ENCODE measurements at places on chromosomes 5 and 9.

DNA sequence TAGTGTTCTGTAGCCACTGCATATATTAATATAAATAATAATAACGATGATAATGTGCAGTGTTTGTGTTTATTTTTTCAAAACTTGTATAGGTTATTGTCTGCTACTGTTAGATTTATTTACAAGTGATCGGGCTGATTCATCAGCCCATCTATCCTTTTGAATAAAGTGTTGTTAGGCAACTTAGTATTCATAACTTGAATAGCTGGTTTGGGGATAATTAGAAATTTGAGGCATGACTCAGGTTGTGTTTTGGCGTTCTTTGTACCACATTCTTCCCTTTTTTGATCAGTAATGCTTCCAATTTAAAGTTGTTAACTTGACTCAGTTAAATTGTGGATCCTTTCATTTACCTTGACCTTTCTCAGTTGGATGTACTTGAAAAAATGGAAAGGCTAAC, 69.7 kb downstream of the FOCAD start:
- no peak for DNase-seq

GRCh38 chr5:88707216-88707965, 175.6 kb downstream of the MEF2C start:
- no peak for DNase-seq

DNA sequence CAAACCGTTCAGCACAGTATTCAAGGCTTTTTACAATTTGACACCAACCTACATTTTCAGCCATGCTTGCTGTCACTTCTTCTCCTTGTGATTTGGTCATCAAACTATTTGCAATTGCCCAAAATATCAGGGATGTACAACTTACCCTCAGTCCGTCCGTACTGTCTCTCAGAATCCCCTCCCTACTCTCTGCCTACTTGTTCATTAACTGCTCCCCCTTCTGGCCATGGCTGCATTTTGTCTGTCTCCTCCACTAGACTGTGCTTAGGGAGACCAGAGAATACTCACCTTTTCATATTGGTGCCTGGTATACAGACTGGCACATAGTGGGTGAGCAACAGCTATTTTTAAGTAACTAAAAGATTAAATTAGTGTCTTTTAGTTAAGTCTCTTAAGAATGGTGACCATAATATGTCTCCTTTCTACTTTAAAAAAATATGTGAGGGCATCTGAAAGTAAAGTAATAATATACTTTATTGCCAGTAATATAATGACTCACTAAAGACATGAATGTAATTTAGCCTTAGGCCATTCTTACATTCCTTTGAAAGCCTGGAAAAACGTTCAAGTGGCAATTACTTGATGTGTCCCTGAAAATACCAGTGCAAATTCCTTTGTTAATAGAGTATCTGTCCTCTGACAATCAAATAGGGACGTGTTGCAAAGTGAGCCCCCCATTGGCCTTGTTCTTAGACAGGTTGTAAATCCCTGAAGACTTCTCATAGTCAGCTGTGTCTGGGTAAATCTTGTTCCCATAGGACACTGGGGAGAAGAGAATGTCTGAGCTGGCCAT, 27.8 kb downstream of the PRLR start:
- peak; percentile 61 for DNase-seq

DNA sequence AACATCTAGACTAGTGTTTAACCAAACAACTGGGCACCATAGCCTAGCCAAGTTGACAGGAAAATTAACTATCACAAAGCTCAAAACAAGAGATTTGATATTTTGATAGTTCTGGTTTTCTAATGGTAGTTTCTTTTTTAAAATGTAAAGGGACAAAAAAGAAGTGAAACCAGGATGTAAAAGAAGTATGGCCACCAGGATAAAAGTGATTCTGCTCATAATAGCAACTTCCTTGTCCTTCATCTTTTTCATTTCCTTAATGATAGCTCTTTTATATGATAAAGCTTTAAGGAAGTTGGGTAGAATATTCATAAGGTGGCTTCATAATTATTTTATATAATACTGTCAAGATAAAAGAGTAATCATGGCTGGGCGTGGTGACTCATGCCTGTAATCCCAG, 139.1 kb downstream of the BASP1 start:
- no peak for DNase-seq

DNA sequence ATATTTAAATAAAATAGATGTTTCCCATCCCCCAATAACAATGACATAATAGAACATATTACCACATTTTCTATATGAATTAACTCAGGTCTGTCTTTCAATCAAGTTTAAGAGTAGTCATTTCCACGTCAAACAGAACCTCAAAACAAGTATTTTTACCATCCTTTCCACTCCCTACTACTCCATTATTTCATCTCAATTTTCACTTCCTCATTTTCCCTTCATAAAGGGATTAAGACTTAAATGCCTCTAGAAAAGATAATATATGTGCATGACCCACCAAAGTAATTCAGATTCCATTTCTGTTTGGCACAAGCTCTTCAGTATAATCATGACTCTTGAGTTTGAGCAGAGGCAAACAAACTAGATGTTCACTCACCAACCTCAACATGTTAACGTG, 40.4 kb downstream of the ELOVL7 start:
- peak; percentile 18 for DNase-seq

- no peak for DNase-seq
Observed at GRCh38 chr5:126093041-126093440, 330.2 kb upstream of the GRAMD2B start.

GRCh38 chr5:11239261-11240015, 478.4 kb upstream of the DAP start:
- DNase-seq: no peak
